ENCODE measurements at places on chromosomes 2 and 18.
A peak's percentile ranks its signal among the peaks of the same experiment; 100 is the strongest.

DNA sequence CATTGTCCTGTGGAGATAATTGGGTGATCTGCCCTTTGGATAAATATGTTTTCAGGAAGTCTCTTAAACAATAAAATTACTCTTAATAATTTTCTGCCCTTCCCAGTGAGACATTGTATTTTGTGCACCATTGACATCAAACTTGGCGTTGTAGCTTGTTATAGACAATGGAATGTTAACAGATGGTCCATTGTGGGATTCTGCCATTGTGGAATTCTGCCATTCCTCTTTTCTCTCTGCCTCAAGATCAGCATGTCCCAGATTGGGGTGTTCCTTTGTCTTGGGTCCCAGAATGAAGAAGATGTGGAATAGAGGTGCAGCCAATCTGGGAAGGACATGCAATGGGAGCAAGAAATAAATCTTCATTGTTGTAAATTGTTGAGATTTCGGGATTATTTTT, 15.1 kb upstream of the LDAH start:
- no peak for DNase-seq

- no peak for DNase-seq
These were observed 127.6 kb downstream of the NCOA1 start for GRCh38 chr2:24618680-24619079.

GRCh38 chr2:203960811-203961210, 24.2 kb downstream of the ICOS start:
- no peak for DNase-seq

GRCh38 chr2:138829326-138829919, 49.2 kb upstream of the NXPH2 start:
- no peak for DNase-seq

GRCh38 chr2:37633845-37634244, 37.6 kb downstream of the CDC42EP3 start:
- DNase-seq = no peak

GRCh38 chr2:10688921-10689807, 611 bp downstream of the NOL10 start:
- DNase-seq = peak; percentile 20

DNA sequence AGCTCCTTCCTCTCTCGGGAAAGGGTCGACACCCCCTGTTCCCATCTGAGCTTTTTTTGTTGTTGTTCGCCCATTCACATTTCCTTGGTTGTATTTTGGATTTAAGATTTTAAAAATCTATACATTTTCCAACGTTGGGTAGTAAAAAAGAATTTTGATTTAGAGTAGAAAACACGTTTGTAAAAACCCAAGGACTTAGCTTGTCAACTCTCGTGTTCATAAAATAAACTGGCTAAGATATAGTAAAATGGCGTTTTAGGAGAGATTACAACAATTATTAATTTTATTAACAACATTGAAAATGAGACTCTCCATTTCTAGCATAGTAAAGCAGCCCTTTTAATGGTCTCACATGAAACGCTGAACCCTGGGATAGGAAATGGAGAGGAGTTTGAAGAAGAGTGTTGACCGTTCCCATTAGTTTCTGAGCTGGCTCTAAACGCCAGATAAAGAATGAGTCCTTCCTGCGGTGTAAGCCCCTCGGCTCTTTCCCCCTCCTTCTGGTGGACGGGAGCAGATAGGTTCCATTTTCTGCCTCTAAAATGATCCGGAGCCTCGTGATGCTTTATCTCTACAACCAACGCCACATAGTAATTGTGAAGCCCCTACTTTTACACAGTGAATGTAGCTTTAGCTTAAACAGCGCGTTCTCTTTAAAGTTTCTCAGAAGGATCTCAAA, 24.0 kb upstream of the ZNF516 start:
- no peak for DNase-seq

DNA sequence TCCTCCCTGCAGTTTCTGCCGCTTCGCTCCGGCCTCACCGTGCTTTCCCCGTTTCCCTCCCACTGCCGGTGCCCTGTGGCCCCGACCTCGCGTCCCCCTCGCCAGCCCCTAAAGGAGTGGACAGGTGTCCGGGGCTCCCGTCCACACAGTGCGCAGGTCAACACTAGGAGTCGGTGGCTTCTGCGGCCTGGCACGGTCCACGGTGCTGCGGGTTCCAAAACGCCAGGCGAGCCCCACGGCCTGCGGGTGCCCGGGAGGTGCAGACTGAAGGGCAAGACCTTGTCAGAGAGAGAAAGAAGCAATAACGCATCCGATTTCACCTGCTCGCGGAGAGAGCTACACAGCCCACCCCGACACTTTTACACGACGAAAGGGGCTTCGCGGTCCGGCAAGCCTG, 588.7 kb upstream of the SALL3 start:
- no peak for DNase-seq

DNA sequence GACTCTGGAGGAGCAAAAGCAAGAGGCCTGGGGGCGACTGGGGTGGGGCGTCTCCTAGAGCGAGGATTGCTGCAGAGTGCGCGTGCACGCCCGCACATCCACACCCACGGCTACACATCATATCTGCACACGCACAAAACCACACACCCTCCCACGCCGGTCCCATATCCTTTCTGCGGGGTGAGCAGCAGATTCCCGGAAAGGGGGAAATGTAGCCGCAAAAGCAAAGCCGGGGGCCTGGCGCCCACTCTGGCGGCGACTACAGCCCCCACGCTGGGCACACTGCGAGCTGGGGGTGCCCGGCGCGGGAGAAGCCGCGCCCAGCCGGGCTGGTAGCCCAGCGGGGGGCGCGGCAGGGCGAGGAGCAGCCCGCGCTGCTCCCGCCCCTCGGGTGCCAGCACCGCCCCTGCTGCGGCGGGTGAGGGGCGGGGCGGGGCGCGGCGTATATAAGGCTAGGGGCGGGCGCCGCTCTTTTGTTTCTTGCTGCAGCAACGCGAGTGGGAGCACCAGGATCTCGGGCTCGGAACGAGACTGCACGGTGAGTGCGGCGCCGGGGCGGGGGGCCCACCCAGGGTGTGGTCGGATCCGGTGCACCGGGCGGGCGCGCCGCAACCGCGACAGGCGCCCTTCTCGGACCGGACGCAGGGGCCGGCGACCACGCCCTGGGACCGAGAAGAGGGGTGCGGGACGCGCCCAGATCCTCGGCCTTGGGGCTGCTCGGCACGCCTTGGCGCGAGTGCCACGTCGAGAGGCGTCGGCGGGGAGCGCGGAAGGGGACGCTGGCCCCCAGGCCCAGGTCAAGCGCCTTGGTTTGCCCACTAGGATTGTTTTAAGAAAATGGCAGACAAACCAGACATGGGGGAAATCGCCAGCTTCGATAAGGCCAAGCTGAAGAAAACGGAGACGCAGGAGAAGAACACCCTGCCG, at the start of gene TMSB10:
Gene TMSB10 (plus strand): TSS at position 476 of the 927 bp plus-strand sequence.
- peak; percentile 91 for DNase-seq

- no peak for DNase-seq
These were observed 1.3 kb upstream of the FAP start for GRCh38 chr2:162244541-162245031.

GRCh38 chr2:30522421-30522820, 75.4 kb downstream of the LCLAT1 start:
- no peak for DNase-seq

- DNase-seq = no peak
These were observed 43.2 kb upstream of the CAB39 start for GRCh38 chr2:230669386-230669950.

DNA sequence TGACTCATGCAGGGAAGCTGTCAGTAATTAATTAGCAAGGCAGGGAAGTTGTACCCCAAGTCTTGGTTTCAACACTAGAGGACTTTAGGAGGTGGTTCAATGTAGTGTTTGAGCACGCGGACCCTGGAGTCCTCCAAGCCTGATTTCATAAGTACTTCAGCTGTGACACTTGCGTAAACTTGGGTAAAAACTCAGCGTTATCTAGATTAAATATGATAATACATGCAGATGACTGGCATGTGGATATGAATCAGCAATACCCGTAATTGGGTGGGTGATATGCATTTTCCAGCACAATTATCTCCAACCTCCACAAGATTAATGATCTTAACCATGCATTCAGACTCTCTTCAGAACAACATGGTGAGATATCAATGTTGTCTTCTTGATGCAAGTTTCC, 5.2 kb downstream of the UGT1A7 start:
- DNase-seq = no peak

GRCh38 chr2:41294331-41294730, 753.5 kb upstream of the PKDCC start:
- no peak for DNase-seq

DNA sequence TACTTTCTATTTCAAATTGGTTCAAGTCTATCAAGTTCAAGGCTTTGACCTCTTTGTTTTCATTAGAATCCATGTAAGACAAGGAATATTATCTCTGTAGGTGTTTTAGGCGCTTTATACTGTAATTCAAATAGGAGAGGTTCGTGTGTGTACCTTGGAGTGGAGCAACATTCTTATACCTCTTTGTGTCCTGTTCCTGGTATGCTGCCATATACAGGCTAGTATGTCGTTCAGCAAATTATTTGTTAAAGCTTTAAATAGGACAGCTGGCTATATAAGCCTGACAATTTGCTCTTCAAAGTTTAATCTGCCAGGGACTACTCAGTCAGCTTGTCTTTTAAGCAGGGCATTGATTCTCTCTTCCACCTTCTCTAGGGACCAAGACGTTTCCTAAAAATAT, 31.1 kb upstream of the SPAG16 start:
- DNase-seq = no peak

- DNase-seq = no peak
These were observed 277.2 kb downstream of the AGPS start for GRCh38 chr2:177669625-177670330.

DNA sequence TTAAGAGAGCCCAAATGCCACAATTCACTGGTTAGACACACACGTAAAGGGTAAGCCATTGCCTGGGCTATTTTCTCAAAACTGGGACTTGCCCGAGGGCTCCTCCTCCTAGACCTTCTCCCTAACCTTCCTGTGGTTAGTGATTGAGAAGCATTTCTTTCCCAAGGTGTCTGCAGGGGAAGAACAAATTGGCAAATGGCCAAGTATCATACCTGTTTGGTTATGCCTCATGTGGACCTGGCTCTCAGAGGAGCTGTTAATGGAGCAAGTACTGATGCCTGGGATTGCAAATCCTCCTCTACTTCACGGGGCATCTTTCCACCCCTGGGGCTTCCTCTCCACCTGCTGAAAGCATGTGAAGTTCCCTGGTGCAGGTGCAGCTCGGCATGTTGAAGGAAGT, 187.5 kb upstream of the CYRIA start:
- no peak for DNase-seq

Data from left ventricle myocardium inferior (tissue), 1 donor.